ENCODE measurements at places on chromosomes 2 and 18.

GRCh38 chr18:50388988-50389387, 14.1 kb downstream of the SKA1 start:
- H3K27ac ChIP-seq, result no peak overlapping the region
- no peaks in the 10 kb centered on the region for H3K4me1 ChIP-seq
- no peaks in the 10 kb centered on the region for H3K36me3 ChIP-seq

GRCh38 chr2:119219873-119220272, 3.8 kb upstream of the STEAP3 start:
- H3K36me3 ChIP-seq, result no peaks in the 10 kb centered on the region
- no peak overlapping the region for H3K27ac ChIP-seq
- no peak overlapping the region for H3K4me3 ChIP-seq
- DNase-seq, result no peak
- peaks cover 6% of the 10 kb centered on the region for H3K27me3 ChIP-seq

DNA sequence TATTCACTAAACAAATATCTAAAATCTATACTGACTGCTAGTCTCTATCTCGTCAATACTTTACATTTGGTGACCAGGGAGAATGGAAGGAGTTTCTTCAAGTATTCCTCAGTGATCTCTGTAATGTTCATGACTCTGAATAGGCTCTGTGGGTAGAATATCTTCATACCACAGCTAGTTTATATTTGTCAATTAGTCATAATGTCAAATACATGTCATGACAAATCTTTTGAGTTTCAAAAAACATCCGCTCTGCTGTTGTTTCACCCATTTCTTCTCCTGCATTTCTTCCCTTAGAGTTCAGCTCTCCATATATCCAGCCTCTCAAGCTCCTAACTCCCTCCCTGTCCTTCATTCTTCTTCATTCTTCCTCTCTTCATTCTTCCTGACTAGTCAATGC, 206.5 kb upstream of the FANCL start:
- H3K27me3 ChIP-seq, result no peaks in the 10 kb centered on the region
- no peak overlapping the region for H3K4me3 ChIP-seq
- no peak overlapping the region for H3K27ac ChIP-seq
- no peaks in the 10 kb centered on the region for H3K36me3 ChIP-seq
- H3K4me1 ChIP-seq, result no peaks in the 10 kb centered on the region

DNA sequence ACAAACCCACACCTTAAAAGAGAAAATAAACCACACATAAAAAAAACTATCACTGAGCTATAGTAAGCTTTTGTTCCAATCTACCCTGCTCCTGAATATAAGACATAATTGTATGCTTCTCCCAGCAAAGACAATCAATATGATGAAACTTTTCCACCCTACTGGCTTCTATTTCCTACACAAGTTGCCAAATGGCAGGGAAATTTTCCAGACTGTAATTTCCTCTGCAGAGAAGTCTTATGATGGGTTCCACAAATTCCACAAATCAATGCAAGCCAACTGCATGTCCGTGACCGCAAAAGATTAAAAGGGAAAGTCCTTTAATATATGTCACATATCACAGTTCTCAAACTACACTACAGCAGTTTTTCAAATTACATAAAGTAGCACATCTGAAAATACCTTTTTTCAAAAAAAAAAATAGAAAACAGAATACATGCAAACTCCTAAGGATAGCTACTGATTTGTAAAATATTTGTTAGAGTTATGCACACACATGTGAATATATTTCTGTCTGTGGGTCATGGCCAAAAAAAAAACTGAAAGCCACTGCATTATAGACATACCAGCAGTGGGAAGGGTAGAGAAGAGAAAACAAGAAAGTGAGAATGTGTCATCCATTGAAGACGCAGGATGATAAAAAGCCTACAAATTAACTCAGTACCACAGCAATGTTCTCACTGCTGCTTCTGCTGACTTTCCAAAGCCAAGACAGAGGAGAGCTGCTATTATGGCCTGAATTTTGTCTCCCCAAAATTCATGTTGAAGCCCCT, 61.4 kb downstream of the RPL31 start:
- no peak overlapping the region for H3K27ac ChIP-seq
- H3K36me3 ChIP-seq, result no peaks in the 10 kb centered on the region
- H3K27me3 ChIP-seq, result no peaks in the 10 kb centered on the region
- H3K4me1 ChIP-seq, result peaks cover 20% of the 10 kb centered on the region
- DNase-seq, result no peak
- H3K4me3 ChIP-seq, result no peak overlapping the region

DNA sequence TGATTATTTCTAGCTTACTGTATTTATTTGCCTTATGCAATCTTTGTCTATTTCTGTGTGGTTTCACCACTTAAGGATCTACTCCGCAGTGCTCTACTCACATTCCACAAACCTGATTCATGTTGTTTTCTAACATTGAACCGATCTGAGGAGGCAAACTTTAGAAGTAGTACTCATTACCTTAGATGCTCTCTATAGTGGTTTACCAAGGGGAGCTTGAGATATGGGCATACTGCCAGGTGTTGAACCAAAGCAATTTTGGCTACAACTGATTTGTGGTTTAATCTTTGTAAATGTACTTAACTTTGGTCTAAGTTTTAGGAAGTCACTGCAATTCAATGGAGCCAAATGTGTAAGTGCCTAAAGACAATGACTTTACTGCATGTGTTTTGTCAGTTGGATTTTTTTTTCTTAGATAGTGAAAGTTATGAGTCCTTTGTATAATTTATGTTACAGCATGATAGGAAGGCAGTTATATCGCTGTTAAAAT, 50.1 kb downstream of the MAP2 start:
- no peak overlapping the region for H3K4me3 ChIP-seq
- no peak overlapping the region for H3K27ac ChIP-seq
- DNase-seq, result no peak
- H3K36me3 ChIP-seq, result no peaks in the 10 kb centered on the region

GRCh38 chr2:11930211-11930761, 183.9 kb downstream of the LPIN1 start:
- H3K27me3 ChIP-seq, result no peaks in the 10 kb centered on the region
- H3K27ac ChIP-seq, result no peak overlapping the region
- peak; percentile 82 for DNase-seq

- H3K27me3 ChIP-seq, result no peaks in the 10 kb centered on the region
- no peak for DNase-seq
- peaks cover 71% of the 10 kb centered on the region for H3K36me3 ChIP-seq
- H3K4me1 ChIP-seq, result peaks cover 8% of the 10 kb centered on the region
These were observed 64.8 kb downstream of the COX7A2L start for GRCh38 chr2:42296226-42296625.

- no peaks in the 10 kb centered on the region for H3K27me3 ChIP-seq
- H3K4me1 ChIP-seq, result peaks cover 9% of the 10 kb centered on the region
- H3K36me3 ChIP-seq, result no peaks in the 10 kb centered on the region
- no peak overlapping the region for H3K27ac ChIP-seq
- no peak for DNase-seq
These were observed 89.2 kb downstream of the DOCK10 start for GRCh38 chr2:224952936-224953657.

- no peak overlapping the region for H3K4me3 ChIP-seq
- H3K27me3 ChIP-seq, result no peaks in the 10 kb centered on the region
- no peak overlapping the region for H3K27ac ChIP-seq
- no peak for DNase-seq
- no peaks in the 10 kb centered on the region for H3K36me3 ChIP-seq
These were observed 475.6 kb upstream of the CWC22 start for GRCh38 chr2:180482696-180483095.
